ENCODE measurements at places on chromosomes 7 and 10.
A peak's percentile ranks its signal among the peaks of the same experiment; 100 is the strongest.

GRCh38 chr7:137747359-137748031, 99.3 kb downstream of the DGKI start:
- no peak for DNase-seq

DNA sequence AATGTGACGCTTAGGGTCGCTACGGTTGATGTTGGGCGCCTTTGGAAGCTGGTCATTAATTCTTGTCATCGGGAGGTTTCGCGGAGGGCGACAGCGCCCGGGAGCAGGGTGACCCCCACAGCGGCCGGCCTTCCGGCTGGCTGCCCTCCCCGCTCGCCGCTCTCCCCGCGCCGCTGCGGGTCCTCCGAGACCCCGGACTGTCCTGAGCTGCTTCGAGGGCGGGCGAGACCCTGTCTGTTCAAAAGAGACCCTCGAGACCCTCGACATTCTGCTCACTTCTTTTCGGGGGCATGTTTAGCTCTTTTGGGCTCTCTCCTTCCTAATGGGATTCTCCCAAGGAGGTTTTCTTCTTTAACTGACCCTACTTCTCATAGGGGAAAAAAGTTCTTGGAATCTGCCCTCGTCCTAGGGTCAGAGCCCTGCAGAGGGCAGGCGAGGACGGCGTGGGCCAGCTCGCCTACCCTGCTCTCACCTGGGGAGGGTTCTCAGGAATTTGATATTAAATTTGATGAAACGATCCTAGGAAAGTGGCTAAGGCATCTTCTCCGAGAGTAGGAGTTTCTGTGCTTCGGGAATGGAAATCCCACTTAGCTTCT, 257.0 kb downstream of the OTUD1 start:
- DNase-seq: no peak

DNA sequence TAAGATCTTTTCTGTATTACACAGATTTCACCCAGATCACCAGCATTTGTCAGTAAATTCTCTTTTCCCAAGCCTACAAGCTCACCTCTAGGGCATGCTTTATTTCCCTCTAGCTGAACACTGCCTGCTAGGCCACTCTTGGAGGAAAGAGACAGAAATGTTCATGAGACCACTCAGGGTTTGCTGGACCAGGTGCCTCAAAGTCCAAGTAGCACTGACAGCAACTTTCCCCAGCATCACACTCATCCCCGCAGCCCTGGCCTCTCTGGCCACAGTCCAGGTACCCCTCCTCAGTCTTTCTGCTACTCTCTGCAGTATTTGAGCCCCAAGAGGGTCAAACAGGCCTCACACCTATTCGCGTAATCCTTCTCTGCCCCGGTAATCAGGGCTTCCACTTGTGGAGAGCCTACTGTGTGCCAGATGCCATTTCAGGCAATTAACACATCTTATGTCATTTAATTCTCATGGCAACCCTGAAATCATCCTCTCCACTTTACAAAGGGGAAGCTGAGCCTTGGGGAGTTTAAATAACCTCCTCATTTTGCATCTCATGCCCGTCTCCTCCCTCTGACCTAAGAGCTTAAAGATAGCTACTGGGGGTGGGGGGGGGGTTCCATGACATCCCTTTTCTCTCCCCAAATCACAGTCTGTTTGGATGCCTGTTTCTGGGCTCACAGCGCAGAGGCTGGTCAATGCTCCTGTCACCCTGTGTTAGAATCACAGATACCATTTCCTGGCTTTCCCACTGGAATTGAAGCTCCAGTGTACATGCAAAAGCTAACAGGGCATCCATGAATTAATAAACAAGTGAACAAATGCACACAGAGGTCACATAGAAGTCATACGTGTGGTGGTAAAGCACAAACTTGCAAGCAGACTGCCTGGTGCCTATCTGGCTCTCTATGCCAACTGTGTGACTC, 88.5 kb downstream of the PRLHR start:
- no peak for DNase-seq

DNA sequence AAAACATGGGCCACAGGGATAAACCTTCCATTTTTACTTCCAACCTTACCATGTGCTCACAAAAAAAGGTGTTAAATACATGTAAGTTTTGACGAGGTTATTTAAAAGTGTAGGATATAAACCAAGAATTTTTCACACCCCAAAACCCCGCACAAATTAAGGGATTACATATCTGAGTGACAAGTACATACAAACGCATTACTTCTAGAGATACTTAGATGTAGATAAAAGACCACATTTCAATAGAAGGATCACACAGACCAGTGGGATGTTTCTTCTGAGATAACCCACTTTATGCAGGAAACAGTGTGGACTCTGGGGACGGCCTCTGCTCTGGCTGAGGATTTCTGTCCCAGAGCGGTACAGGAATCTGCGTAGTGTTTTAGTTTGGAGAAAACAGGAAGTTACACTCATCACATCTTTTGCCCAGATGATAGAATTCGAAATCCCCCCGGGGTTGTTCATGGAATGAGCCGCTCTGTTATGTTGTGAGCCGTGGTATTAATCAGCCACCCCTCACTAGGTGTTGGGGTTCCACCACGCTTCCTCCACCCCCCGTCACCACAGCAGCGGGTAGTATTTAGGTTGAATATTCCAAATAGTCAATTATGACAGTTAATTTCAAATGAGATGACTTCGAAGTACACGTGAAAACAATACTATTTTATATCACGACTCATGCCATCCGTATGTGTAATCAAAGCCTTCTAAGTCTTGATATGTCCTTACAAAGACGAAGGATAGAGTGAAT, 1.3 kb upstream of the CUL1 start:
- DNase-seq: peak; percentile 15

GRCh38 chr7:13875496-13876074, 113.9 kb downstream of the ETV1 start:
- DNase-seq: no peak

DNA sequence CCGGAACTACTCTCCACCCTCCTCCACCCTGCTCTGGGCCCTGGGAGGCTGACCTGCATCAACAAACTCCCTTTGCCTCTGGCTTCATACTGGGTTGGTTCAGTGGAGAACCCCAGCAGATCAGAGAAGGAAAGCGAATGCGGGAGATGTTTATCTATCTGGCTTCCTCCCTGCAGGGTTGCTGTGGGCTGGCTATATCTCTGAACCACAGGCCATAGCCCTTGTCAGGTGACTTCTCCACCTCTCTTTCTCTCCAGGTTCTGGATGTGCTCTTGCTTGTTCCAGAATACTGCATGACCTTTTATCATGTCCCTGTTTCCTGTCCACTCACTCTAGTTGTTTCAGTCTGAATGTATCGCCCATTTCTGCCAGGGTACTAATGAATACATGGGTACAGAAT, 51.7 kb upstream of the IFRD1 start:
- peak; percentile 31 for DNase-seq

- no peak for DNase-seq
These were observed 2.8 kb downstream of the AGAP3 start for GRCh38 chr7:151088856-151089699.

DNA sequence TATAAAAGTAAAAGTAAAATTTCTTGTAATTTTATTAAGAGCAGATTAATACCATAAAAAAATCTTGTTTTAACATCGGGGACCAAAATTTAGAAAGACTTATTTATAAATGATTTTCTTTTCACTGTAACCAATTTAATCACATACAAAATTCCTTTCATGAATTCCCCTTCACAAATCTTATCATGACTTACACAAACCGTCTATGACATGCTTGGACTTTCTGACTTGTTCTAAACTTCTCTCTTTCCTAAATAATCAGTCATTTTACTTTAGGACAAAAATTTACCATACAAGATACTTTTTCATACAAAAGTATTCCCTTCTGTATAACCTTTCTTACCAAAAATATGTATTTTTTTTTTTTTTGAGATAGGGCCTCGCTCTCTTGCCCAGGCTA, 9.3 kb downstream of the CROT start:
- no peak for DNase-seq

- DNase-seq: no peak
These were observed 48.1 kb upstream of the COMTD1 start for GRCh38 chr10:75283671-75284470.

- no peak for DNase-seq
These were observed 122.7 kb upstream of the ADCY1 start for GRCh38 chr7:45451342-45452035.

DNA sequence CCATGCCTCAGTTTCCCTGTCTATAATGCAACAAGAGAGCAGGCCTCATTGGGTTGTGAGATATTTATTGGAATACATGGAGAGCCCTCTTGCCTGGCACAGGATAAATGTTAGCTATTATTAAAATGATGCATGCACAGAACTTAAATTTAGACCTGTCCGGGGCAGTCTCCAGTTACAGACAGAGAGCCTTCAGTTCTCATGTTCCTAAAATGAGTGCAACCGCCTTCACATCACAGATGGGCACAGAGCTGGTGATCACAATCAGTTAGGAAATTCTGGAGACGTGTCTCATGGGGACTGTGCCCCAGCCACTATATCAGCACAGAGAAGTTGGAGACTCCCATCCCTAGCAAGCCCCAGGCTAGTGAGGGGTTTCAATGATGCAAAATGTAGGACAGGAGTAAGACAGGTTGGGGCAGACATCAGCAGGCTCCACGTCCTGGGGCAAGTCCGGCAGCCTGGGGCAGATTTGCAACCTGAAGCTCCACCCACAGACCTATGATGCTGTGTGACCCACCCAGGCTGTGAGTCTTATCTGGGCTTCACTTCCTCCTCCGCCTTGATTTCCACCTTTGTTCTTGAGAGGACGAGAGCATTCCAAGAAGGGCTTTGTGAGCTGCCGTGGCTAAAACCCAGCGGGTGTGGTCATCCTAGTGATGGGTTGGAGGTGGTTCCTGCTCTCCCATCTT, 49.4 kb downstream of the CXCL12 start:
- DNase-seq: no peak

DNA sequence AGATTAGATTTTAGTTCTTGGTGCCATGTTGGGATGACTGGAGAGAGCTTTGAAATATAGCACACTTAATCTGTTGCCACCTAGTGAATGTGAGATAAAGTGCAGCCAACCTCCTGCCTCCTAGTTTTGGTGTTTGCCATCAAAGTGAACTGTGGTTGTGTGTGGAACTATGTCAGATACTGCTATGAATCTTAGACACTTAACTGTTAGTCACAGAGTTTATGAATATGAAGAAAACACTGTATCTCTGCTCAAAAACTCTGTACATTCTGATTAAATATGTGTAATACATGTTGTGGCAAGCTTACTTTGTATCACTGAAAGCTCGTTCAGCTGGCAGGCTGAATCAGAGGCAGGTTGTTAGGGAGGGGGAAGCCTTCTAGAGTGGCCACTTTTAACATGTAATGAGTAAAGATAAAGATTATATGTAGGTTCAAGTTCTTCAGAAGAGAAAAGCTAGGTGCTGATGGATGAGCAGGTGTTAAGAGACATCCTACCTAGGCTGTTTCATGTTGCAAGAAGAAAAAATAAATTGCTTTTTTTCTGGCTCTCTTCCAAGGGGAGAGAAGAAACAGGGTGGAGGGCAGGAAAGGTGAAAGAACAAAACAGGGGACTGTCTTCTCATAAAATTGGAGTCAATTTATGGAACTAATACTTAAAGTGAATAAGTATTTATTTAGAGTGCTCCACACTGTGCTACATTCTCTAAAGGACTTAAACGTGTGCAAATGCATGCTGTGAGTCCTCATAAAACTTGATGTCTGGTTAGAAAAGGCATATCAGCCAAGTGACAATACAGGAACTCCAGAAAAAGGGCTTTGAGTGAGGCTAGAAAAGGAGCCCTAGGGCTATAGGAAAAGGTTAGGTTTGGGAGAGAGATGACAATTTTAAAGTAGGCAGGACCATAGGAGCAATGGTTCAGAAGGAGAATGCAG, 14.1 kb upstream of the LAMB1 start:
- no peak for DNase-seq

GRCh38 chr10:118926903-118927302, 102.6 kb upstream of the NANOS1 start:
- DNase-seq: no peak

- DNase-seq: no peak
These were observed 197.5 kb downstream of the PTN start for GRCh38 chr7:137146012-137146455.

GRCh38 chr10:59148701-59149100, 27.7 kb upstream of the PHYHIPL start:
- DNase-seq: no peak

DNA sequence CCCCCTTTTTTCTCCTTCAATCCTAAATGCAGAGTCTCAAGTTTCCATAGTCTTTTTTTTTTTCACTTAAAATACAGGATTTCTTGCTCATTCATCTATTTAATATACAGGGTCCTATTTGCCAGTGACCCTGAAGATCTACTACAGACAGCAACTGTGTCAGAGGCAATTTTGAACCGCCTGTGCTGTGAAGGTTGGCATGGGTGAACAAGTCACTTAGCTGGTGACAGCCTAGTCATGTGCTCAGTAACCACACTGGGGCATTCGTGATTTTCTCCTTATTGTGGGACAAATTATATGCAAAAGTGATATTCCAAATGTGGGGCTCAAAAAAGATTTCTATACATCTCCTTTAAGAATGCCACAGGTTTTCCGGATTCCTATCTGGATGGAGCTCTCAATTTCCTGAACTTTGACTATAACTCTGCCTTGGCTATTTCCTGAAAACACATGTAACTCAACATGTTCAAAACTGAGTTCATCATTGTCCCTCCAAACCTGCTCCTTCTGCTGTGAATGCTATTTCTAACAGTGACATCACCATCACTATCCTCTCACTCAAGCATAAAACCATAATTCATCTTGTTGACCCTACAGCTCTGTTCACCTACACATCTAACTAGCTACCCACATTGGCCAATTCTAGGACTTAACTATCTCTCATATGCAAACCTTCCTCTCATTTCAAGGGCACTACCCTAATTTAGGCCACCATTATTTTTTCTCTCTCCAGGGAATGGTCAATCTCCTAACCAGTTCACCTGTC, 36.7 kb downstream of the CDK6 start:
- DNase-seq: no peak

DNA sequence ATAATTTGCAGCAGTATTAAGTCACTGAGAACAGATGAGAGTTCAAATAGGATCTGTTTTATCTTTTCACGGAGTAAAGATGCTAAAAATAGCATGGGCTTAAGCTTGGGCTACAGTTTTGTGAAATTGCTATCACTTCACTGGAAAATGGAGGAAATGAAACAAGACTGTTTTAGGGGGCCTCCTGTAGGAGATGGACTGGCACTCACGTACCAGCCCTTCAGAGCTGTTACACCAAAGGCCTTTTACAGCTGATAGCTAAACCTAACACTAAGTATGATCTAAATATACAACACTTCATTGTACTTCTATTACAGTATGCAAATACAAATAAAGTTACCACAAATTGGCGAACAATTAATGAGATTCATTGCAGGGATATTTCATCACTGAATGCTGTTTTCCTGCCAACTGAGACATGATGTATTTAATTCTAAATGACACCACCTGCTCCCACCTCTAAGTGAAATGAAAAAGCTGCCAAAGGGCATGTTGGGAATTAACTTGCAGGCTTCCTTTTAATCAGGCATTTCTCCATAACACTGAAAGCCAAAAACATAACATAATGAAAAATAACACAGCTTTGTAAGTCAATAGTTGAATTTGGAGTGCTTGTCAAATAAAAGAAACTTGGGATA, 304.5 kb upstream of the LRRN3 start:
- DNase-seq: no peak

Measured in central memory CD4-positive, alpha-beta T cell (primary cell).